Right forelimb (tissue), 1 donor: ENCODE measurements at places on chromosomes 13 and 19.

DNA sequence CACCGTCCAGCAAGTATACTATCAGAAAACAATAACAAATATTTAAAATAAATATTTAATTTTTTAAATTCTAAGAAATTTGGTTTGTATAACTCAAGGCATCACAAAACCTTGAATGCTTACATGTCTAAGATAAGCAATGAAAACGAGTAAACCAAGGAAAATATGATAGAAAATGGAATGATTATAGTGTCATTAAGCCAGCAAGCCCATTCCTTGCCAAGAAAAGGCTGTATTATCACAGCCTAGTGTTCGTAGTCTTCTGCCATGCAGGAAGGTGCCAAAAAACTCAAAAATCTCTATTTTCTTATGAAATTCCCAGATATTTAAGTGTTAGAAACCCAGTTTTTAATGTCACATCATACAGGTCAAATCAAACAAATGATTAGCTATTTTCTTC lies 136.4 kb downstream of the STOML3 start:
- no peak for DNase-seq

DNA sequence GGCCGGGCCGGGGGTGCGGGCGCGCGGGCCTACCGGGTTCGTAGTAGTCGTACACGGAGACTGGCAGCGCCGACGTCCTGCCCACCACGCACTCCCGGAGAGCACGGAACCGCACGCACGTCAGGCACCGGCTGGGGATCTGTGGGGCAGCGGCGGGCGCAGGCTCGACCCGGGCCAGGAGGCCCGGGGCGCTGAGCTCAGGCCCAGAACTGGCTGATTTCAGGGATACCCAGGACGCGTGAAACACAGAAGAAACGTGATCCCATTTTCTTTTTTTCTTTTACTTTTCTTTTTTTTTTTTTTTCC lies 9.0 kb downstream of the F2RL3 start:
- no peak for DNase-seq

- DNase-seq: no peak
These were observed 76.0 kb downstream of the IER2 start for GRCh38 chr19:13225973-13226865.

- no peak for DNase-seq
These were observed 16.5 kb downstream of the SHANK1 start for GRCh38 chr19:50702871-50703829.

- DNase-seq: no peak
These were observed 181.6 kb downstream of the KLF12 start for GRCh38 chr13:73952648-73953047.

GRCh38 chr19:5903056-5903623 lies 450 bp downstream of the NDUFA11 start:
- DNase-seq: no peak

- DNase-seq: no peak
These were observed 28.7 kb downstream of the LACC1 start for GRCh38 chr13:43908156-43909126.

DNA sequence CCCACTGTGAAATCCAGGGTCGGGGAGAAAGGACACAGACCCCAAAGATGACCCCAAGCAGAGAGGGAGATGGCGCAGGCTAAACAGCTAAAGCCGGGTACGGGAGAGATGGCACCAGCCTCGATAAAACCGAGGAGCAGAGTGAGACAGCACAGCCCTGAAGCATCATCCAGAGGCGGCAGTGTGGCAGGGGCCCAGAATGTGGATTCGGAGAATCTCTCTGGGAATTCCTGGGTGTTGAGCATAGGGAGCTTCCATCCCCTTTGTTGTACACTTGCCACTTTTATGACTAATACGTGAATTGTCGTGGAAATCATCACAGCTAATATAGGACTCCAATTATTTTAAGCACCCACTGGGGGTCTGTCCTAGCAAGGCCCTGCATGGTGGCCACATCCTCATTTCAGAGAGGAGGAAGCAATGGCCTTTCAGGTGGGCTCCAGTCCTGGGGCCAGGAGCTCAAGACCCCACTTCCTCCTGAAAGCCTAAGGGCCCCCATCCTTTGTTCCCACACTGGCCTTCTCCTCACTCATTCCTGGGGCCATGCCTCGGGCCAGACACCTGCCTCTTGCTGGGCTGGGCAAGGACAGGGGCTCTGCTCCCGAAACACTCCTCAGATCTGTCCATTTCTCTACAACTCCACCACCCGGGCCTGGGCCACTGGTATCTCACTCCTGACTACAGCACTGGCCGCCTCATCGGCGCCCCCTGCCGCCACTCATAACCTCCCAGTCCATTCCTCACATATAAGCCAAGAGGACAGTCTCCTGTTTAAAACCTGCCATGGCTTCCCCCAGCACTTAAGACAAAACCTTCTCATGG lies 29.3 kb upstream of the ATP1A3 start:
- no peak for DNase-seq

DNA sequence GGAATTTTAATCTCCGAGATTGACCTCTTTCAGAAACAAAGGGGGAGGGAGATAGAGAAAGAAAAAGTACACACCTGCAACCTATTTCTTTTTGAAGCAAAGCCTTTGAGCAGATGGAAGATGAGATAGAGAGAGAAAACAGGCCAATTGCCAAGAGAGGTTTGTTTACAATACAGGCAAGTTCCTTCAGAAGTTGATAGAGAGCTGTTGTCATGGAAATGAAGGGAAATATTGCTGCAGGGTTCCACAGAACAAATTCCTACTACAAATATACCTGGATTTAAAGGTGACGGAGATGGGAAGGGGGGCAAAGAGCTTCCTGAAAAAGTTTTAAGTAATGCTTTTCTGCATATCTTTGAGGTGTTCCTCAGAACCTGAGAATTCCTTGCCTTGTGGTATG lies 388.4 kb downstream of the NDFIP2 start:
- no peak for DNase-seq

DNA sequence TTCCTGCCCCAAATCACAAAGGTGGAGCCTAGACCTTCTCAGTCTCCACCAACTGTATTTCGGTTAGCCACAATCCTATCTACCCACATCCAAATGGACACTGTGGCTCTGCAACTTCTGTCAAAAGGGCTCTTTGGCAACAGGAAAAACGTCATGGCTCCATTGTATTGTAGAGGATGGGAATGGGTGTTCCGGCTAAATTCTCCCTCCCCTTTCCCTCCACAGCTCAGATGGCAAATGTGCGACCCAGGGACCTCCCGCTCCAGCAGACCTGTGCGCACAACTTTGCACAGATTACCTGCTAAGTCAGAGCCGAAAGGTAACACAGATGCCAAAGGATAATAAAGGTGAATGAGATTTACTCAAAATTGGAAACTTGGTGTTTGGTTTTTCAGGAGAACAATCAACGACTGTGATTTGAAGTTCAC lies 968 bp upstream of the KL start:
- DNase-seq: no peak

DNA sequence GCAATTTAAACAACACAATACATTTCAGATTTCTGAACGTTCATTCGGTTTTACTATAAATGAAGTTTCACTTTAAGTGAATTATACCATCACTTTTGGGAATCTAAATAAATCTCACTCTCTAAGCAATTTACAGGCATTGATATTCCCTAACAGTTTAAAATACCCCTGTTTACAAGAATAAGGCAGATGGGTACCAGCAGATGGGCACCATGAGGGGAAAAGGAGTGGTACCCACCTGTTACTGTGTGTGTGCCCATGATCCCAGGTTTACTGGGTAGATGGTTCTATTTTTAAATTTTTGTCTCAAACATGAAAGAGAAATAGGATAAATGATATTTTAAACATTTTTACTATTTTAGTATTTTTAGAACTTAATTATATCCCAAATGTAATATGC lies 212.9 kb downstream of the PCDH9 start:
- no peak for DNase-seq

- DNase-seq: peak; percentile 79
These were observed 25.5 kb upstream of the MCF2L start for GRCh38 chr13:112943309-112944125.

DNA sequence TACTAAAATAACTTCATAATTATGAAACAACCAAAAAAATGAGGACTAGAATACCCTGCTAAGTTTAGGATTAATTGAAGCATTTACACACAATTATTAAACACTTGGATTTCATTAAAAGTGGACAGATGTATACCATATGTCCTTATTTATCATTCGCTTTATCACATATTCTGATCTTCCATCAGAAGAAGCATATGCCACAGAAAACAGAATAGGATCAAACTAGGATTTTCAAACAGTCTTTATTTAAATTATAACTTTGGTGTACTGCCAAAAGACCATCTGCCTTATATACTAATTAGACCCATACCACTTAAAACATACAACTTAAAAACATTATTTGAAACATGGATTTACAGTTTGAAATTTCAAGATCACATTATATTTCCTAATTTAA lies 727.1 kb upstream of the KLHL1 start:
- no peak for DNase-seq

GRCh38 chr13:72071713-72072112 lies 204.7 kb upstream of the DACH1 start:
- DNase-seq: no peak

- DNase-seq: no peak
These were observed 16.9 kb upstream of the GPR18 start for GRCh38 chr13:99275093-99275469.

DNA sequence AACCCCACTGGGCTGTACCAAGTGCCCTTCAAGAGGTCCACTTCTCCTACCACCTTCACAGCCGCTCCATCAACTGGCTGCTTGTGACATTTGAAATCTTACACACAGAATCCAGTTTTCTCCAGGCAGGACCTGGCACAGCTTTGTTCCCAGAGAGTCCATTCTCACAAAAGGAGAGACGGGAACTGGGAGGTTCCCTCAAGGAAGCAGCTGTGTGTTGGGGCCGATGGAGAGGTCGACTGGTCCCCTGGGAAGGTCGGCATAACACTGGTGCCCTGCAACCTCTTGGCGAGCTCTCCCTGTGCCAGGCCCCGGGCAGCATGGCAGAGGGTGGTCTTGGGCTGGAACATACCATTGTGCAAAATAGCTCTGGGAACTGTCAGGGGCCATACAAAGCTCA lies 21.5 kb downstream of the ELL start:
- no peak for DNase-seq

- DNase-seq: no peak
These were observed 115.5 kb downstream of the FGF14 start for GRCh38 chr13:102286326-102286725.
